ENCODE measurements at places on chromosomes 4 and X.

DNA sequence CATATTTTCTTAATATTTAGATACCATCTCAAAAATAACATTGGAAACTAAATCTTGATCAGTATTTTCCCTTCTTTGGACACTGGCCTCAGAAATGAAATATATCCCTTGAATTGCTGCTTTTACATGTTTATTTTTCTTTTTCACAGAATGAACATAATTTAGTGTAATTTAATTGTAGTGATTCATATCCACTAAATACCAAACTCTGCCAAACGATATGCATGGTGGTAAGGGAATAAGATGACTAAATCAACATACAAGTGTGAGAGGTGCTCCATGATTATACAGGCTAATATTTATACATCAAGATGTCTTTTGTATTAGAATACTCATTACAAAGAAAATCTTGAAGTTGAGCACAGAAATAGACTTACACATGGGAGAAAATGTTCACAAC is 216.8 kb upstream of the PACRGL start:
- DNase-seq = no peak

GRCh38 chr4:152266831-152267480 is 268.9 kb downstream of the FBXW7 start:
- DNase-seq = no peak

DNA sequence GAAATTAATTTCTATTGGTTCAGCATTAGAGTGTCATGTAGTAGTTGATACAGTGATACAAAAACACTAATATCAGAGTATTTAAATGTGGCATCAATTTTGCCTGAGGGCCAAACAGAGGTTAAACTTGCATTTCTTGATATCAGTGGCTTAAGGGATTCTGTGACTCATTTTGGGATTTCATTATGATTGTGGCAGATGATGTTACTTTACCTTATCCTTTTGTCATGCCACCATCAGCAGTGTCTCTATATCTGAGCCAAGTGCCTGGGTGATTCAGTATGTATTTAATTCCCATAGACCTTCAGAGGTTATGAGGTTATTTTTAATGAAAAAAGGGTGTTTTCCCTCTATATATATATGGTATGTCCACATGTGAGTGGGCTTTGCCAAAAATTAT is 582.9 kb downstream of the ADGRL3 start:
- no peak for DNase-seq

DNA sequence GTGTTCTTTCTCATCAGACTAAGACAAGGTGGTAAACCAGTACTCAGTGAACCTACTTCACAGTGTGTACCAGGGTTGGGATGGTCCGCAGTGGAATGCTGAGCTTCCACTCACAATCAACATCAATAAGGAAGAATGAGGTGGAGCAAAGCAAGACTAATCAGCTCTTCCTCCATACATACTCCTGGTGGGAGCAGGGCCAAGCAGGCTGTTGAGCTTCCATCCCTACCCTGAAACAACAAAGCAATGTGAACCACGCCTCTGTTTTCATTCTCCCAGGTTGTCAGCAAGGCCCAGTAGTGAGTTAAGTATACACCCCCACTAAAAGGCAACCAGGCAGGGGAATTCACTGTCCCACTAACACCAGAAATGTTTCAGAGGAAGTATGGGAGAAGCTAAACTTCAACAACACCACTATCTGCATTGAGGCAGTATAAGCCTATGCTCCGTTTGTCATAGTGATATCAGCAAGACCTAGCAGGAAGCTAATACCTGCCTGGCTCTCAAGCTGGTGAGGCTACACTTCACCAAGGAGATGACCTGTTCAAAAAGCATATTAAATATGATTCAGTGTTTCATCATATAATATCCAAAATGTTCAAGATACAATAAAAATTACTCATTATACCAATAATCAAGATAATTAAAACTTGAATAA is 109.5 kb downstream of the DDX60 start:
- no peak for DNase-seq
